WERI-Rb-1 (cell line): ENCODE measurements at places on chromosomes 2 and 18.
A peak's percentile ranks its signal among the peaks of the same experiment; 100 is the strongest.

DNA sequence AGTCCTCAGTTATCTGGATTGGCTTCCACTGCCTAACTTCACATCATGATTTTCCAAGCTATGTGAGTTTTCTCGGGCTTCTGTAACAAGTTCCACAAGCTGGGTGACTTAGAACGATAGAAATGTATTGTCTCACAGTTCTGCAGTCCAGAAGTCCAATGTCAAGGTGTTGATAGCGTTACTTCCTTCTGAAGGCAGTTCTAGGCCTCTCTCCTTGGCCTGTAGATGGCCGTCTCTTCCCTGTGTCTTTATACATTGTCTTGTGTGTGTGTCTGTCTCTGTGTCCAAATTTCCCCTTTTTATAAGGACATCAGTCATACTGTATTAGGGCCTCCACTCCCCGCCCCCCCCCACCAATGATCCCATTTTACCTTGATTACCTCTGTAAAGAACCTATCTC, 7.5 kb downstream of the LTBP1 start:
- no peak for DNase-seq

GRCh38 chr18:63306249-63306648, 13.3 kb downstream of the BCL2 start:
- no peak for DNase-seq

DNA sequence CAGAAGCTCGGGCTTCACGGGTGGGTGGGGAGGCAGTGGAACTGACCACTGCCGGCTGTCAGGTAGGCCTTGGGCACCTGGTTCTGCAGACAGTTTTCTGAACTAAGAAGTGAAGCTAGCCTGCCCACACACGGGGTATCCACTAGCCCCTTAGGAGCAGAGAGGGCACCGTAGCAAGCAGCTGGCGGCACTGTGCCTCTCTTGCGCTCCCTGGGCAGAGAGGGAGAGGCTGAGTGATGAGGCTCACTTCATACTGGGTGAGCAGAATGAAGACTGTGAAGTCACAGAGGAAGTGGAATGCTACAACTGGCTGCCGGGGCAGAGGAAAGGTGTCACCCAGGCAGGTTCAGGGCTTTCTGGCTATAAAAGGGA, 753 bp downstream of the ITPRIPL1 start:
- no peak for DNase-seq

- DNase-seq = no peak
Observed at GRCh38 chr2:229612384-229612971, 101.9 kb downstream of the DNER start.

DNA sequence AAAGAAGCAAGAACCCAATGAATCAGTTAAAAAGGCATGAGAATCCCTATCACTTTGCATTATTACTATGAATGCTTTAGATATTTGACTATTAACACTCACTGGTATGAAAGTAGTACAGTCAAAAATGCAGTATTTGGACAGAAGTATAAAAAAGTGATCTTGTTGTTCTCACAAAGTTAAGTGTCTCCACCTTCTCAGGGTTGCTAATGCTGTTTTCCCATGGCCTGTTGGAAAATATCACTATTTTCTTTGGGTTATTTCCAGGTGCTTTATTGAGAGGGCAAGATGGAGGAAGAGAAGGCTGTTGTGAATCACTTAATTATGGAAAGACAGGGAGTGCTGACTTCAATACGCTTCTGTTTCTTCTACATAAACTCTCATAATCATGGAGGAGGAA, 13.6 kb upstream of the CREB1 start:
- DNase-seq = no peak

DNA sequence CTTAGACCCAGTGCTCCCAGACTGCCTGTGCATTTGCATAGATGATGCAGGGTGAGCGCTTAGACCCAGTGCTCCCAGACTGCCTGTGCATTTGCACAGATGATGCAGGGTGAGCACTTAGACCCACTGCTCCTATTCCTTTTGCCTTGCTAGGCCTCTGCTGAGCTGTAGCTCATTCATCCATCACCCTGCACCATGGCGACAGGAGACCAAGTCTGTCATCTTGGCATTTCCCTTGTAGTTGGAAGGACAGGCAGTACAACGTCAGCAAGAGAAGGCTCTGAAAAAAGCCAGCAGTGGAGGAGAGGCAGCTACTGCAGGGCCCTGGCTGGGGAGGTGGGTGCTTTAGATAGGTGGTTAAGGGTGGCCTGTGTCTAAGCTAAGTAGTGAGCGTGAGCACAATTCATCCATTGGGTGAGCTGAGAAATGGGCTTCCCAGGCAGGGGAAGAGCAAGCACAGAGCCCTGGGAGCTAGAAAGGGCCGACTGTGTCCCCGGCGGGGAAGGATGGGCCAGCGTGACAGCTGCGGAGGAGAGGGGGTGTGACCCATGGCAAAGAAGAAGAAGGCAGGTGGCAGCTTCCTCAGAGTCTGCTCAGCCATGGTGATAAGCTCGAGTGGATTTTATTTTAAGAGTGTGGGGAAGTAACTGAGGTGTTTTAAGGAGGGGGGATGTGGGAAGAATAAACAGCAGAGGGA, 108.8 kb downstream of the LPIN1 start:
- peak; percentile 39 for DNase-seq

- DNase-seq = no peak
Observed at GRCh38 chr2:26685341-26685740, 7.2 kb upstream of the KCNK3 start.

DNA sequence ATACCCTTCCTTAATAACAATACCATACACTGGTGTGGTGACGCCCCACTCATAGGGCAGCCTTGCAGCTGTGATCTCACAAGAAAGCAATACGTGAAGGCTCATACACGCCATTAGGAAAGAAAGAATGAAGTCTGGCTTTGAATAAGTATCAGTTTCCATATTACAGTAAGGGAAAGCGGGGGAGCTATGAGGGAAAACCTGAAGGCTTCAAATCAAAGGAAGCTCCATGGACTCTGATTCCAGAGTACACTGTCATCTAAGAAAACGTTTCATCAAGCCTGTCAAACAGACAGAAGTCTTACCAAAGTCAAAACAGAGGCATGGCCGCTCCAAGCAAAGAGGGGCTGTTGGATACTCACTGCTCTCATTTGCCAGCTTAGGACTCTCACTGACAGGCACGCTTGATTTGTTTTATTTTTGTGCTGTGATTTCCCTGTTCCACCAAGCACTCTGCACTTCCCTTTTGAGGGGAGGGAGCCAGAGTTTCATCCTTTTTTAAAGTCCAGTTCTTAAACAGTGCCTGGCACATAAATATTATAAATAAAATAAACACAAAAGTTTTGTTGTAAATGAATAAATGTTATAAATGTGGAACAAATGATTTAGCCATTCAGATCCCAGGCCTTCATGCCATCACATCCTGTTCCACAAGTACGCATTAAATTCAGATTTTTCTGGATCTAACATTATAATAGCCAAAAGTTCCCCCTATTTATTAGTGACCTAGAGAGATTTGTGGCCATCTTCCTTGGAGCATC, 221.2 kb downstream of the PIEZO2 start:
- DNase-seq = no peak

- DNase-seq = no peak
Observed at GRCh38 chr2:102782933-102783332, 21.1 kb downstream of the TMEM182 start.

- DNase-seq = no peak
Observed at GRCh38 chr2:25414781-25415180, 73.1 kb upstream of the DNMT3A start.

DNA sequence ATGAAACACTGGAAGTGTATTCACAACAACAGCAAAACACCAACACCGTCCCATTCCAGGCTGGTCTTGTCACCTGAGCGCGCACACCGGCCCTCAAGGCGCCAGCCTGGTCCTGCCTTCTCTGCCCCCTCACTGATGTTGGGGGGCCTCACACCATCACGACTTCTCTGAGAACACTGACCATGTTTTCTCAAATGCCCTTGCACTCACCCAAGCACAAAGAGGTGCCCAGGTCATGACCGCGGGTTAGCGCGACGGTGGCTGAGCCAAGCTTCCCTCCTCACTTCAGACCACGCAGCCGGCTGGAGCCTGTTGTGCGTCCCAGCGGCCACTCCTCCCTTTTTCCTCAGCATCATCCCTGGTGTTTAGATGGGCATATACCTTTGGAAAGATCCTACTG, 101.3 kb upstream of the SALL3 start:
- no peak for DNase-seq
